Glomerular endothelial cell (primary cell): ENCODE measurements at places on chromosomes 7 and 10. TPM values are rescaled to one million over a fixed set of nuclear protein-coding genes. Genes with fewer than 3 reads are reported as not detected.

The C10orf90 gene
- total RNA-seq: not detected in 2 replicates

The TMEM273 gene
- total RNA-seq: 6.5 and 11.6 TPM in 2 replicates

The GFRA1 gene
- total RNA-seq: 0.99 and 5.6 TPM in 2 replicates

The GCK gene
- 0.41 TPM in 1 of 2 replicates, not detected in the other for total RNA-seq
